ENCODE measurements at places on chromosomes 2 and 18. TPM values are rescaled to one million over a fixed set of nuclear protein-coding genes. Genes with fewer than 3 reads are reported as not detected.

Gene LYPD6B
- total RNA-seq = not detected

GRCh38 chr2:36387258-36387916, 31.8 kb downstream of the CRIM1 start:
- H3K4me3 ChIP-seq = no peak overlapping the region
- no peak overlapping the region for H3K27ac ChIP-seq
- DNase-seq = no peak
- H3K27me3 ChIP-seq = no peaks in the 10 kb centered on the region
- no peaks in the 10 kb centered on the region for H3K36me3 ChIP-seq

DNA sequence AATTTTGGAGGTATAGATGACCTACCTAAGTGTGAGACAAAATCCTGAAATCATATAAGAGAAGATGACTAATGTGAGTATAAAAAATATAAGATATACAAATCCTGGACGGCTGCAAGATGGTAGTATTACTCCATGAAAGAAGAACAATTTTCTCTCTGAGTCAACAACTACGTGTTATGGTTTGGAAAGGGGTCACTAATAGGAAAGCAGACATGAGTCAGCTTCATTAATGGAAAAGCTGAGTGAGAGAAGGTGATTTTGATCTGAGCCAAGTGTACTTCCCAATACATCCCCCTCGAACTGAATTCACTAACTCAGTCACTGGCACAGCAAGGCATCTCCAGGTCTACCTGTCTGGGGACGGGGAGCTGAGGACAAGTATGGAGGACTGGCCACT, 20.1 kb upstream of the SELENOI start:
- no peak overlapping the region for H3K27ac ChIP-seq
- H3K36me3 ChIP-seq = no peaks in the 10 kb centered on the region
- H3K4me1 ChIP-seq = peaks cover 4% of the 10 kb centered on the region
- no peak for DNase-seq
- no peak overlapping the region for H3K4me3 ChIP-seq

Gene SERPINB4
- total RNA-seq = not detected

GRCh38 chr2:187105218-187105617, 256.2 kb upstream of the ZSWIM2 start:
- H3K27ac ChIP-seq = no peak overlapping the region
- H3K4me1 ChIP-seq = no peaks in the 10 kb centered on the region
- no peak overlapping the region for H3K4me3 ChIP-seq
- DNase-seq = no peak

GRCh38 chr2:65159906-65160305, 30.0 kb upstream of the RAB1A start:
- H3K4me3 ChIP-seq = no peak overlapping the region
- no peak for DNase-seq
- H3K4me1 ChIP-seq = no peaks in the 10 kb centered on the region
- H3K27ac ChIP-seq = no peak overlapping the region

DNA sequence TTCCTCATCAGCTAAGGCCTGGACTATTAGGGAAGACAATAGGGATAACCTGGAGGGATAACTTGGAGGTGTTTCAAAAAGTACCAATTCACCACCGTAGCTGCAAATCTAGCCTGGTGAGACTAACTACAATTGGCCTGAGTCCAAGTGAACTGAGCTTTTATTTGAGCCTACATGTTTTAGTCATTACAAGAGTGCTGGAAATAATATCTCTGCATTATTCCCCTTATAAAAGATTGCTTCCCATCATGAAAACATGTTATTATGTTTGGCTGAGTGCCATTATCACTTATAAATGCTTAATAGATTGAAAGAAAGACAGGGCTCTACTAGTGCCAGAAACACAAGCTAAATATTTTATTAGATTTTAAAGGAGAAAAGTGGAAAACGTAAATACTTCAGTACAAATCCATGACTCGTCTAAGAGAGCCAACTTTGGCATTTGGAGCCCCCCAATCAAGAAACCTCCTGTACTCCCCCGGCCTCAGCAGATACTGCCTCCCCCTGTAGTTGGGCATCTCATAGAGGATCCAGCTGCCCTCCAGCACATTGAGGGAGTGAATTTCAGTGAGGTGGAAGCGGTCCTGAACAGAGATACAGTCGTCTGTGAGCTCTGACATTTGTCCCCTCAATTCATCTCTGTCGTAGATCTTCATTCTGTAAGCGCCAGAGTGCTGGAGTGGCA, 3.6 kb downstream of the CRYGB start:
- H3K4me1 ChIP-seq = no peaks in the 10 kb centered on the region
- no peak overlapping the region for H3K4me3 ChIP-seq
- no peaks in the 10 kb centered on the region for H3K27me3 ChIP-seq
- H3K27ac ChIP-seq = no peak overlapping the region
- H3K36me3 ChIP-seq = no peaks in the 10 kb centered on the region
- no peak for DNase-seq

- H3K36me3 ChIP-seq = peaks cover 30% of the 10 kb centered on the region
- H3K4me3 ChIP-seq = no peak overlapping the region
- DNase-seq = no peak
- no peaks in the 10 kb centered on the region for H3K27me3 ChIP-seq
- no peak overlapping the region for H3K27ac ChIP-seq
These were observed 32.8 kb downstream of the MEIS1 start for GRCh38 chr2:66467718-66468117.

- no peaks in the 10 kb centered on the region for H3K27me3 ChIP-seq
- peaks cover 16% of the 10 kb centered on the region for H3K4me1 ChIP-seq
- no peak overlapping the region for H3K4me3 ChIP-seq
- no peak for DNase-seq
- peaks cover 18% of the 10 kb centered on the region for H3K36me3 ChIP-seq
These were observed 36.7 kb downstream of the DNMT3A start for GRCh38 chr2:25304826-25305596.

Gene HRH4
- total RNA-seq = not detected

GRCh38 chr2:133324150-133324561, 244.1 kb downstream of the NCKAP5 start:
- no peaks in the 10 kb centered on the region for H3K27me3 ChIP-seq
- H3K27ac ChIP-seq = no peak overlapping the region
- DNase-seq = no peak
- no peak overlapping the region for H3K4me3 ChIP-seq
- H3K4me1 ChIP-seq = no peaks in the 10 kb centered on the region

Gene CCT7
- 347 TPM for total RNA-seq

- no peak overlapping the region for H3K4me3 ChIP-seq
- DNase-seq = no peak
- no peaks in the 10 kb centered on the region for H3K36me3 ChIP-seq
- H3K4me1 ChIP-seq = no peaks in the 10 kb centered on the region
These were observed 263.5 kb downstream of the EPHA4 start for GRCh38 chr2:221308507-221309066.
